CD4-positive, alpha-beta T cell treated with Interleukin-4 for 1 hour (primary cell): ENCODE measurements at places on chromosomes 16 and 17.

DNA sequence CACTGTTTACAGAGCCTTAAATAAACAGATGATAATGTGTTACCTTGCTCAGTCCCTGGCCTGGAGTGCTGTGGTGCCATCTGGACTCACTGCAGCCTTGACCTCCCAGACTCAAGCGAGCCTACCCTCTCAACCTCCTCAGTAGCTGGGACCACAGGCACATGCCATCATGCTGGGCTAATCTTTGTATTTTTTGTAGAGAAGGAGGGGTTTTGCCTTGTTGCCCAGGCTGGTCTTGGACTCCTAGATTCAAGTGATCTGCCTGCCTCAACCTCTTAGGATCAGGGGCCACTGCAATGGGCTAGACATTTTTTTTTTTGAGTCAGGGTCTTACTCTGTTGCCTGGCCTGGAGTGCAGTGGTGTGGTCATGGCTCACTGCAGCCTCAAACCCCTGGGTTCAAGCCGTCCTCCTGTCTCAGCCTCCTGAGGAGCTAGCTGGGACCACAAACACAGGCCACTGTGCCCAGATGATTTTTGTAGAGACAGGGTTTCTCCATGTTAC lies 5.0 kb upstream of the NAGLU start:
- no peak for DNase-seq

DNA sequence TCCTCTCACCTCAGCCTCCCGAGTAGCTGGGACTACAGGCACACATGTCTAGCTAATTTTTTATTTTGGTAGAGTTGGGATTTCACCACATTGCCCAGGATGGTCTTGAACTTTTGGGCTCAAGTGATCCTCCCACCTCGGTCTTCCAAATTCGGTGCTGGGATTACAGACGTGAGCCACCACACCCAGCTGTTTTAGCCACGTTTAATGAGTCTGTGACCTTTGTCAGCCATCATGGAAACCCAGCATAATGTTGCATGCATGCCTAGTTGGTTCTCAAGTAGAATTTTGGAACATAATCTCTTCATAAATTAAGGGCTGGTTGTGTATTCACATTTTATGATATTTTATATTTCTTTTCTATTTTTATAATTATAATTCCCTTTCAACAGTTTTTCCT lies 42.0 kb downstream of the GOSR1 start:
- no peak for DNase-seq

DNA sequence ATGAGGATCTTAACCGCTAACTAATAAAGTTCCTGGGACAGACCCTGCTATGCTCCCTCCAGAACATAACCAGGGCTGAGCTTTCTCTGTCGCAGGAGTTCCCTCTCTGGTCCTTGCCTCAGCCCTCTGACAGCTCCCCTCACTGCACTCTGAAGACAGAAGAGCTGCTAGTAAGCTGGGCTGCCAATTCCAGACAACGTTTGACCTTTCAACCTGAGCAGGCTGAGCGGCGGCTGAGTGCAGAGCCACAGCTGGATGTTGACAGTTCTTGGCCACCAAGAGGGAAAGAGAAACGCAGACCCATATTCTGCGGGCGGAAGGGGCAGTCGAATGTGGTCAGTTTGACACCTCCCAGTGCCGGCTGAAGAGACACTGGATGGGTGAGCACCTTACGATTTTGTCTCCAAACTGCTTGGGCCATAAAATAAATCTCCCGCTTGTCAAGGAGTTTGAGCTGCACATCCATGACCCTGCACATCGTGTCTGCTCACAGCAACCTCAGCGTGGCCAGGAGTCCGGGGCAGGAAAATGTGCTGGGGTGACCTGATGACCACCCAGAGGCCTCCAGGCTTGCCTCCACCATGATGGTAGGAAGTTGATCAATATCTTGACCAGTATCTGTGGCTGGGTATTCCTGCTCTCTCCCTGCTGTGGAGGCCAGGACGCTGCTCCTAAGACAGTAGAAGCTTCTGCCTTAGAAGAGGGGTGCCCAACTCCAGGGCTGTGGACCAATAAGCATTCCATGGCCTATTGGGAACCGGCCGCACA lies 209.2 kb downstream of the PARN start:
- DNase-seq: no peak

DNA sequence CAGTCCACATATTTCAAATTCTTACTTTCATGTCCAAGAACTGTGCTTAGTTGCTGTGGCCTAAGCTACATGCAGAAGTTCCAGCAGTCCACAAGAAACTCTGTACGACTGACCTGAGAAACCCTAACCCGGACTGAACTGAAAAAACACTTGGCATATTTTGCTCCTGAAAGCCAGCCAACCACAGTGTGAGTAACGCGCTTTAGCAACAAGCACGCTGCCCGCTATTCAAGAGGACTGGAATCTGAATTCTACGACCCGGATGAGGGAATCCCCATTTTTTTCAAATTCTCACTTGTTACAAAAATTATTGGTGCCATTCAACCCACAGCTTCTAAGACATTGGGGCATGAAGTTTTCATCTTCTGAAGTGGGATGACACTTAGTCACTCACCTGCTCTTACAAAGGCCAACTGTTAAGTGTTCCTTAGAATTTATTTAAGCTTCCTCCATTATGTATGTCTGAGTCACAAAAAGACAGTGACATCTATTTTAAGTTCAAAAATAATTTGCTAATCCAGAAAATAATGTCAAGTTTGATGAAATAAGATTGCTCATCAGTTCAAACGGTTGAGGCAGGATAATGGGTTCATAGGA lies 78.7 kb downstream of the CDYL2 start:
- DNase-seq: no peak
